ENCODE measurements at places on chromosomes 11 and 22.

DNA sequence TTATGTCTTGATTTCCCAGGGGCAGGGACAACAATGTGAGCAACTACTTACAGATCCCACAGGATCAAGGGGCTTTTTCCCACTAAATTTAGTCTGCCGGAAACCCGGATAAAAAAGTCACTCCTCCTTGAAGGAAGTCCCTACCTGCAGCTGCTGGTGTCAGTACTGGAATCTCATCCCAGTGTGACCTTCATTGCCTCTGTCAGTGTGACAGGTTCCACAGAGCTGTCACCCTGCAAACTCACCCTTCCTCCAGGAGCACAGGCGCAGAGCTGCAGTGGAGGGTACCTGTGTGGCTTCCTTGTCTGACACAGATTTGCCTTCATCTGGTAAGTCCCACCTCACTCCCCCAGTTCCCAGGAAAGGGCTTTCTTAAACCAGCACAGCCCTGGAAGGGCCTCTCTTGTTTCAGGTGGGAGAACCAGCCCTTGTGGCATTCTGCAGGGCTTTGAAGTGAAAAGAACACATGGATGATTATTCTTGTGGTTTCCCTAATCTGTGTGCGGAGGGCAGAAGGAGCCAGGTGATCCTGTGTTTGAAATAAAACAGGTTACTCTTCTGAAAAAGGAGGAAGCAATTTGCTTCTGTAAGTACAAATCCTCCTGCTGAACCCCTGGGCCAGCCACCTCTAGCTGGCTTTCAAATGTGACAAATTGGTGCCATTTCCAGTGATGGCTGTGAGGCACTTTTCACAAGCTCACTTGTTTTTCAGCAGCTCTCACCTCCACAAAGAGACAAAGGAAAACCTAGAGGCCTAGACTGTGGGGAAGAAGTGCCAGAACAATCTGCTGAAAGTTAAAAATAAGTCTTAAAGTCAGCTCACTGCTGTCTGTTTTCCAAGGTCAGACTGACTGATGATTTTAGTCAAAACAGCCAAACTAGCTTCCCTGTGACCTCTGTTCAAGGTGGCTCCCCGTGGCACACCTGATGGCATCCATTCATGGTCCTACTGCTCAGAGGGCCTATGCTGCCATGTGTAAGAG is 9.2 kb upstream of the PRSS23 start:
- DNase-seq = no peak

DNA sequence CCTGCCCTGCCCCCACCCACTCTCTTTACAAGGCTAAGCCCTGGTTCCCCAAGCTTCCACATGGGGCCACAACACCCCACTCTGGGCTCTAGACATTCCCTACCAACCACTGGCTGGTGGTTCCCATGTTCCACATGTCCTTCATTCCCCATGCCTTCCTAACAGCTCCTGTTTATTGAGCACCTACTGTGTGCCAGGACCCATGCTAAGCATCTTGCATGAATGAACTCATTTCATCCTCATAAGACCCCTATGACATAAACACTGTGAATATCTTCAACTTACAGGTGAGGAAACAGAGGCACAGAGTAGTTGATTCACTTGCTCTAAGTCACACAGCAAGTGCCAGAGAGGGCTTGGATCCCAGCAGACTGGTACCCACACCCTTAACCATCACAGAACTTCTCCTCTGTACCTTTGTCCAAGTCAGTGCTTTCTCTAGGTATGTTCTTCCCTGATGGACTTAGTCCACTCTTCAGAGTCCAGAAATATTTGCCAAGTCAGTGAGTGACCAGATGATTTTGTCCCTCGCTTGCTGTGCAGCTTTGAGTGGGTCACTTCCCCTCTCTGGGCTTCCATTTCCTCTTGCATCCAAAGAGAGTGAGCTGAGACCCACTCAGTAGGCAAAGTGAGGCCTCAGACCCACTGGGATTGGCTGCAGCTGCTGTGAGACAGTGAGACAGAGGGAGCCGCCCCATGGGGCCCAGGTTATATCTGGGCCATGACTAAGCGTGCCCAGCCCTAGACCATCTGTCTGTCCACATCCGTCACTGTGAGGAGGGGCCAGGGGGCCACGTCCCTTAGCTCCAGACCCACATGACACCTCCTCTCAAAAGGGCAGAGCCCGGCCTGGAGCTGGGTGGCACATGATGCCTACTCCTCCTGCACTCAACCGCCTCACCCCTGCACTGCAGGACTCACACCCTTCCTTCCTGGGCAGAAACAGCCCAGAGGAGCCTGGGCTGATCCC is 132.4 kb downstream of the MN1 start:
- no peak for DNase-seq

DNA sequence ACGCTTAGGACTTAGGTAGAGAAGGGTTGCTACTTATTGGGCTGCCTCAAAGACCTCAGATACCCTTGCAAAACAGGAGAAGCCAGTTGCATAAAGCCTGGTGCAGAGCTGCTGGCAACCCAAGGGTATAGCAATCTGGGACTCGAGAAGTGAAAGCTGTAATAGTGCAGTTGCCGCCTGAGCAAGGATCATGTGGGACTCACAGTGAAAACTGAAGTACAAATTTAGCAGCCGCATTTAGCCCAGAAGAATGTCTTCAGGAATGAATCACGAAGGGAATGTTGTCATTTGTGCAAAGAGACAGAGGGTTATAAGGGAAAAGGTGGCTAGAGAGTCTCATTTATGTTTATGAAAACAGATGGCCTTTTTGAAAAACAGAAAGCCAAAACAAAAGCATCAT is 267.2 kb downstream of the TENM4 start:
- DNase-seq = no peak

- no peak for DNase-seq
These were observed 64.6 kb downstream of the EXT2 start for GRCh38 chr11:44159848-44160721.

DNA sequence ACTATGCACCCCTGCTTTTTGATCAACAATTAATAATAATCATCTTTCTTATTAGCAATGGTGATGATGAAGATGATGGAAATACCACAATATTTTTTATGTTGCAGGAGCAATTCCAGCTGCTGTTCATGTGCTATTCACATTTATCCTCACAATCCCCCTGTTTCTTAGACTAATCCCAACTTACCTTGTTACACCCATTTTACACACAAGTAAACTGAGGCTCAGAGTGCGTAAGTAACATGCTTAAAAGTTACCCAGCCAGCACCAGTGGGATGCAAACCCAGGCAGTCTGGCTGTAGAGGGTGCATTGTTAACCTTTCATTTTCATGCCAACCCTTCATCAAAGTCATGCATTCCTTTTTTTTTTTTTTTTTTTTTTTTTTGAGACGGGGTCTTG is 1.6 kb upstream of the CRYBA4 start:
- no peak for DNase-seq
